ENCODE measurements at places on chromosomes 5 and 9.

- DNase-seq = peak; percentile 13
These were observed 41.3 kb upstream of the SV2C start for GRCh38 chr5:76041863-76042262.

DNA sequence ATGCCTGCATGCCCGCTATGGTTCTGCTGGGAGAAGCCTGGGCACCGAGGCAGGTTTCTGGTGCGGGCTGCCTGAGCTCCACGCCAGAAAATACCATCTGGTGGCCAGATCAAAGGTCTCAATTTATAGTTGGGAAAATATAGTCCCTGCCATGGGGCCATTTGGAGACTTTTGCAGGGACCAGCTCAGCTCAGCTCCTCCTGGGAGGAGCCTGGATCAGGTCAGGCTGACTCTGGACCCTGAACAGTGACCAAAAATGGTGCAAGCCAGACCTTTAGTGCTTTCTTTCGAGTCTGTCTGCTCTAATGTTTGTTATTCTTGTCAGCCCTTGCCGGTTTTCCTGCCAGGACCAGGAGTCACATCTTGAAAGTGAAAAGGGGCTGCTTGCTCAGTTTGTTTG lies 31.8 kb downstream of the HMCN2 start:
- DNase-seq = no peak

DNA sequence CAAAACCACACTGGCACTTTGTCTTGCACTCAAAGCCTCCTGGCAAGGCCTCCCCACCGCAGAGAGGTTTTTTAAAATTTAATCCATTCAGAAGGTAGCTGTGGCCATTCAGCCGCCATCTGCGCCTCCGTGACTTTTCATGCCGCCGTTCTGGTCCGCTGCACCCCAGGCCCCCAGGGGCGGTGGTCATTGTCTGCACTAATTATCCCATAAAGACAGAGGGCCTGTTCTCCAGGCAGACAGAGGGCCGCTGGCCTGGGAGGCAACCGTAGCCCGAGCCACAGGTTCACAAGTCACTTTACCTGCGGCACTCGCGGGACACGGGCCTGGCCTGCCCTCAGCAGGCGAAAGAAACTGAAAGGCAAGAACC lies 49.4 kb downstream of the EXD3 start:
- no peak for DNase-seq

GRCh38 chr9:32701321-32702022 lies 66.0 kb upstream of the TAF1L start:
- DNase-seq = no peak

DNA sequence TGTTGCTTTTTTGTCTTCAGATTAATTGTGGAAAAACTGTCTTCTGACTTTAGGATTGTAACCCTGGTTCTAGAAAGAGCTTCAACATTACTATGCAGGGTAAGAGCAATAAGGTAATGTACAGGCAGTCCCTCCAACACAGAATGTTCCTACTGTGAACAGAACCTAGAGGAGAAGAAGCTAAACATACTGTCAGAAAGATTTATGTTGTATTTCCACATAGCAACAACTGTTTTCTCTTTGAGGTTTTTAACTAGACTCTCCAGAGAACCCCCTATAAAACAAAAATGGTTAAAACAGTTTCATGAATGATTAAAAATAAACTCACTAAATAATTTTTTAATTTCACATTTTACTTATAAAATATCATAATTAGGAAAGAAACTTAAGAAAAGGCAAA lies 64.3 kb upstream of the NAA35 start:
- no peak for DNase-seq

- DNase-seq = no peak
These were observed 28.2 kb downstream of the TCERG1 start for GRCh38 chr5:146475190-146475780.

DNA sequence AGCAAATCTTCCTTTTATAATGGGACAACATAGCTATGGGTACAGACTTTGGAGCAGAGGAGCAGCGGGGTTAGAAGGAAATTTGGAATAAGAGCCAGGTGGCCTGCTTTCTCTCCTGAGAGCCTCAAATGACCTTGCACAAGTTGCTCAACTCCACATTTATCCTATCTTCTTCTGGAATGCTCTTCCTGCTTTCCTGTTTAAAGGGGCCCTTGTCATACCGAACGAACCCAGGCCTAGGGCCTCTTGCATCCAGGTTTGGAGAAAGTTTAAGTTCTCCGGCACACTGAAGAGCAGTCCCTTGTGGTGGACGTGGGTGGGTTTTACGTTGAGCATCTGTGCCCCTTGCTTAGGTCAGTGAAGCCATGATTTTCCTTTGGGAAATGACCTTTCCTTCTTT lies 197.9 kb upstream of the NR3C1 start:
- no peak for DNase-seq

DNA sequence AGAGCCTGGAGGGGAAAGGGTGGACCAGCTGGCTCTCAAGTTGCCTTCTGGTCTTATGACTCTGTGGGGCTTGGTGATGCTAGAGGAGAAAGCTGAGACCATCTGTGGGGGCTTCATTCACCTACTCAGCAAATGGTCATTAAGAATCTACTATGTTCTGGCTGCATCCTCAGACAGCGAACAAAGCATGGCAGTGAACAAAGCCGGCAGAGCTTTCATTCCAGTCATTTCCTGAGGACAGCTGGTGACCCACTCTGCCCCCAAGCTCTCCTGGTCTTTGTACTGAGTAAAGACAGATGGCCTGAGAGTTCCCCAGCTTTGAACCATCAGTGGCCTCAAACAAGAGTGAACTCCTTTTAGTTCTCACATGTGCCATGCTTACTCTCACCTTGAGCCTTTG lies 48.0 kb downstream of the FGF1 start:
- no peak for DNase-seq

GRCh38 chr5:62779010-62779422 lies 200.4 kb downstream of the LRRC70 start:
- no peak for DNase-seq

DNA sequence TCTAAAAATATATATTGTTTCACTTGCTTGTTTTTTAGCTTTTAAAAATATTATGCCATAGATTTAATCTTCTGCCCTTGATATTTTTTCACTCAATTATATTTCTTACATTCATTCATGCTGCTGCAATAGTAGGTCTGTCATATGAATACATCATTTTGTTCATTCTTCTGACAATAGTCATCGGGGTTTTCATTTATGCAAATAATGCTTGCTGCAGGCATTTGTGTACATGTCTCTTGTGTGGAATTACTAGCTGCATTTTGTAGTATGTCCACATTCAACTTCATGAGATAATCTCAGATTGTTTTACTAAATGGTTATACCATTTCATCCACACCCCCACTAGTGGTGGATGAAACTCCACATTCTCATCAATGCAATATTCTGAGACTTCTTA lies 5.3 kb upstream of the PLPP1 start:
- DNase-seq = no peak

- DNase-seq = no peak
These were observed 4.4 kb upstream of the GLIPR2 start for GRCh38 chr9:36132086-36132485.

DNA sequence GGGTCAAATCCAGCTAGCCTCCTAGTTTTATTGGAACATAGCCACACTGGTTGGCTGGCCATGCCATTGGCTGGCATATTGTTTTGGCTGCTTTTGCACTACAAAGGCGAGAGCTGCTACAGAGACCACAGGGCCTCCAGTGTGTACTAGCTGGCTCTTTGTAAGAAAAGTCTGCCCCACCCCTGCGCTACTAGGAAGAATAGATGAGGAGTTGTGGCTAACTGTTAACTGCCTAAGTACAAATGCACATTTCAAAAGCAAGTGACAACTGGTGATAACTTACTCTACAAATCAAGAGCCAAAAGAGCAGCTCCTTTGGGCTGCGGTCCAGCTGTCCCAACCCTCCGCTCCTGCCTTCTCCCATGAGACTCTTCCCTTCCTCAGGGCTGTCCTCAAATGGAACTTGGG lies 63.9 kb downstream of the SERINC5 start:
- no peak for DNase-seq

GRCh38 chr5:154610321-154611154 lies 132.5 kb upstream of the HAND1 start:
- DNase-seq = peak; percentile 71

DNA sequence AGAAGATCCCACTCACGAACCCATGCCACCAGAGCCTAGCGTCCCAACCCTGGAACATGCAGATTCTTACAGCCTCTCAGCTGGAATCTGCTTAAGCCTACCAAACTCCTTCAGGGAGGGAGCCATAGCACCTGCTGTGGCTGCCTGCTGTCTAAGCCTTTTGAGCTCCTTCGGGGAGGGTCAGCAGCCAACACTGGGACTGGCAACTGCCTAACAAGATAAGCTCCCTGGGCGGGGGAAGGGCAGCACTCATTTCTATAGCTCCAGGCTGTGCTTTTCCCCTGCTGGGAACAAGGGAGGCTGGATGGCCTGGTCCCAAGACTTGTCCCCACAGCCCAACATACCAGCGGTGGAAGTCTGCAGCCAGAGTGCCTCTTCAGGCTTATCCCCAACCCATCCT lies 199.1 kb upstream of the OR13F1 start:
- no peak for DNase-seq

- DNase-seq = no peak
These were observed 62.3 kb downstream of the RAPGEF1 start for GRCh38 chr9:131677444-131678180.

DNA sequence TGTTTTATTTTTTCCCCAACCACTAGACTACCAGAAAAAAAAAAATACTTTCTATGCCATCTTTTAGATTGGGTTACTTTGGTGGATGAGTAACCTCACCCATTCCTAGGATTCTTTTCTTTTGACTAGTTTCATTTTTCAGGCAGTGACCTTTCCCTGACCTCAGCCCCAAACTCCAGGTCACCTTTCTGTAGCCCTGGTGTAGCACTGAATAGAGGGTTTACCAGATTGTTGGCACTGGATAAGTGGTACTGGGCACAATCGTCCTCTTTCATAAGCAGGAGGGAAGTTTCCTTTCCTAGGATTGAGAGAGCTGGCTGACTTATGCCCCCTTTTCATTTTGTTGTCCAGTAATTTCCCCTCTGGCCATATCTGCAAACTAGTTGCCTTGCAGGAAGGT lies 169.4 kb upstream of the TMEM161B start:
- no peak for DNase-seq

GRCh38 chr5:109723606-109724005 lies 33.9 kb downstream of the MAN2A1 start:
- DNase-seq = no peak

DNA sequence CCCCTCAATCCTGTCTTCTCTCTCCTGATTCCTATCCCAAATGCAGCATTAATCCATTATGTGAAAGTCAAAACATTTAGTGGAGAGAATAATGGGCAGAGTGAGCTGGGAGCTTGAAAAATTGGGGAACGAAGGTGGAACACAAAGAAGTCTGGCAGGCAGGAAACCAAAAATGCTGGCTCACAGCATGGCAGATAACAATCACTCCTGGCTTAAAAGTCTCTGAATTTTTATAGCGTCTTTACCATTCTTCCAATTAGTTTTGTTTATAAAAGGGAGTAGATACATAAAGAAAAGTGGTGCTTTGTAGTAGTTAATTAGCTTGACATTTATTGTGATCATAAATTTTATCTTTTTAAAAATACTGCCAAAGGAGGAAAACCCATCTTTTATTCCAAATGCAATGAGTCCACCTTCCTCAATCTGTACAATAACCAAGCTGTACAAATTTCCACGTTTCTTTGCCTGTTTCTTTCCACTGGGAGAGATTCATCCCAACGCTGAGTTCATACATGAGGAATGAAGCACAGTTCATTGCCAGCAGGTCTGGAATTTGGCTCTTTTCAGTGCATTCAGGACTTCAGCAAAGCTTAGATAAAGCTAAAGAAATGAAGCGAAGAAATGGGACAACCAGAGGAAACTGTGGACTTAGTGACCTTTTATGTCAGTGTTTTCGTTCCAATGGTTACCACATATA lies 174.7 kb downstream of the HMHB1 start:
- DNase-seq = no peak

DNA sequence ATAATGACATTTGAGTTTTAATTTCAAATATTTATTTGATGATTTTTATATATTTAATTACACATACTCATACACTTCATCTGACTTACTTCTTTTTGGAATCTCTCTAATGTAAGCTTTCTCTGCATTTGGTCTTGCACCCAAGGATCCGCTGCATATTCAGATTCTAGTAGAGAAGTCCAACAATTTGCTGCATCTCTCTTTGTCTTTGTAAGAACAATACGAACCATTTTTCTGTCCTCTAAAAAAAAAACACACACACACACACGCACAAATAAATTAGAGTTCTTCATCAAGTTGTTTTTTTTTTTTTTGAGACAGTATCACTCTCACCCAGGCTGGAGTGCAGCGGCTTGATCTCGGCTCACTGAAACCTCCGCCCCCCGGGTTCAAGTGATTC lies 3.1 kb downstream of the NUDCD2 start:
- DNase-seq = no peak

DNA sequence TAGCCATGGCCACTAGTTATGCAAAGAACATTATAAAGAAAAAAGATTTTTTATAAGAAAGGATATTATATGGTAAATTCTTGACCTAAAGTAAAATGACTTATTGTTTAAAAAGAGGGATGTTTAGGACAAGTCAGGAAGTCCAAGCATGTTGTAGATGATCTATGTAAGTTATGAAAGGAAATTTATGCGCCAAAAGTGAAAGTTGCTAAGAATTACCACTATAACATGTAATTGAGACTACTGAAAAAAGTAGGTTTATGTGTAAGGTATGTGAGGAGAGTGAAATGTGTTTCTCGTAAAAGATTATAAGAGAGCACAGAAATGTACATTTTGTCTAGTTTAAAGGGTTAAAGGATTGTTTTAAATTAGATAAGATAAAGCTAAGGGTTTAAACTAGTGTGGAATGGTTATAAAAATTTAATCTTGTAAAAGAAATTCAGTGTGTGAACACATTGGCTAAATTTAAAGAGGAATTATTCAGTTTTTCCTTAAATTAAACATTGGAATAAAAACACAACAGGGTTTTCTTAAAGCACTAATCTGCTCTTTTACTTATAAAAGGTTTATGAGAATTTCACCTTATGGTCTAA lies 1100.4 kb upstream of the EDIL3 start:
- DNase-seq = no peak

GRCh38 chr9:108673386-108673785 lies 182.4 kb downstream of the ACTL7B start:
- no peak for DNase-seq

DNA sequence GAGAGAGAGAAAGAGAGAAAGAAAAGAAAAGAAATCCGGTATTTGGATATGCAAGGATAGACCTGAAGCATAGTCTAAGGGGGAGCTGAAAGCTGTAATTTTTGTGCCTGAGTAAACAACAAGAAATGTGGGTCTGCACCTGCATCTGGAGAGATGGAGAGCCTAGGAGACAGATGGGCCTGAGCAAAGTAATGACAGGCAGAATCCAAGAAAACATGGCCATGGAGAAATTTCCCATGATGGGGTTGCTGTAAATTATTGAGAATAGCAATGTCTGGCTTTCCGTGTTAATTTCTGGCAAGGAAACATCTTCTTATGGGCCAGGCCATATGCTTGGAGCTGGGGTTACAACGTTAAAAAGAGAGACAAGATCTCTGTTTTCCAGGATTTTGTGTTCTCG lies 40.2 kb downstream of the YIPF5 start:
- DNase-seq = no peak

DNA sequence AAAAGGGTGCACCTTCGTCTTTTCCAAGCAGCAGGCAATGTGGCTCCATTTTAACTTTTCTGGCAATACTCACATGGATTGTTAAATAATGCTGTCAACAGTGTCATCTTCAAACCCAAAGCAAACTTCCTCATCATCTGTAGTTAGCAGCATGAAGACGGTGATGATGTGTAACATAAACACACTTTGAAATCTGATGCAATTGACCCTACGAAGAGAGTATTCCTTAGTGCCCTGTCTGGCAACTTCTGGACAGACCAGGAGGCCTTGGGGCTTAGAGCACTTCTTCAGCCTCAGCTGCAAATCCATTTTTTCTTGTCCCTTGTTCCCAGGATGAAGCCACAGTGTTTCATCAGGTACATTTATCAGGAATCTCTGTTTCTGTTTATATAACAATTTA lies 149.1 kb downstream of the GHR start:
- DNase-seq = no peak

Data from left lung (tissue), 14 donors.